ENCODE measurements at places on chromosomes 3 and 15.
A peak's percentile ranks its signal among the peaks of the same experiment; 100 is the strongest.

GRCh38 chr15:83046558-83047127 is 20.4 kb downstream of the BTBD1 start:
- peak; percentile 20 for DNase-seq

DNA sequence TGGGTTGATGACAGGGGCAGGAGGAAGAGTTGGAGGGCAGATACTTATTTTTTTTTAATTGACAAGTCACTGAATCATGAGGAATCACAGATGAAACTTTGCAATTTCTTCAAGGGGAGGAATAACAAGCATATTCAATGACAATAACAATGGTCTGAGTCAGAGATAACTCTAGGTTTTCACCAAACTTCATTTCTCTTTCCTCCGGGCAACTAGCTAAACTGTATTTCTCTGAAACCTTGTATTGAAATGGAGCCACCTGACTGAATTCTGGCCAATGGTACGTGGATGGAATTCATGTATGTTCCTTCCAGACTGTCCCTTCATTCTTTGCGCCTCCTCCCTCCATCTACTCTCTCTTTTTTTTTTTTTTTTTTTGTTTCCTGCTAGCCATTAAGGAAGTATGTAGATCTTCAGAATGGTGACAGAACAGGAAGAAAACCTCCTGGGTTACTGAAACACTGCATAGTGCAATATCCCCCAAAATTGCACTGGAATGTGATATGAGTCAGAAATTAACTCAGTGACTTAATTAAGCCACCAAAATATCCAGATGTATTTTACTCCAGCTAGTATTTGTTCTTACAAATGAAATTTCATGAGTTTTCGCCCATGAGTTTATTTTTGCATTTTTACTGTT is 495.4 kb downstream of the OTOL1 start:
- no peak for DNase-seq

DNA sequence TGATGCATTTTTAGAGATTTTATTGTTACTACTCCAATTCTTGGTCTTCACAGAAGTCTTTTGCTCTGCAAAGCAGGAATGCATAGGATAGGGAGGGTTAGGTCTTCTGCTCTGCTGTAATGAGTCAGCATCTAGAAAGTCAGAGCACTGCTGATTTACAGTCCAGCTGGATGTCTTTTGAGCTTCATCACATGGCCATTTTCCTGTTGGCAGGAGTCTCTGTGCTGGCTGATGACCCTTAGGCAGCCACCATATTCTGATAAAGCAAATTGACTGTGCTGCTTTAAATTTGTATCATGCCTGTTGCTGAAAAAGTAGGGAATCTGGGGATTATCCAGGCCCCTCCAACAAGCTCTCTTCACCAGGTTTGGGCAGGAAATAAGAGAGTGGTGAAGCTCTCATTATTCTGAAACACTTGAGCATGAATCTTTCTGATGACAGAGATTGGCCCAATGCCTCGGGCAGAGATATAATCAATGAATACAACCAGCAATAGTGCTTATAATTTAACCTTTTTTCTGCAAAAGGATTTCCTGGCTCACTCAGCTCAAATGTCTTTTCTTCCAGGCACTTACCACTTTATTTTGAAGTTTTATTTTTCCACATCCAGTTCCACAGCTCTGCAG is 9.7 kb upstream of the CRBN start:
- no peak for DNase-seq

- DNase-seq = peak; percentile 61
These were observed 6.7 kb downstream of the CA12 start for GRCh38 chr15:63374686-63375520.

DNA sequence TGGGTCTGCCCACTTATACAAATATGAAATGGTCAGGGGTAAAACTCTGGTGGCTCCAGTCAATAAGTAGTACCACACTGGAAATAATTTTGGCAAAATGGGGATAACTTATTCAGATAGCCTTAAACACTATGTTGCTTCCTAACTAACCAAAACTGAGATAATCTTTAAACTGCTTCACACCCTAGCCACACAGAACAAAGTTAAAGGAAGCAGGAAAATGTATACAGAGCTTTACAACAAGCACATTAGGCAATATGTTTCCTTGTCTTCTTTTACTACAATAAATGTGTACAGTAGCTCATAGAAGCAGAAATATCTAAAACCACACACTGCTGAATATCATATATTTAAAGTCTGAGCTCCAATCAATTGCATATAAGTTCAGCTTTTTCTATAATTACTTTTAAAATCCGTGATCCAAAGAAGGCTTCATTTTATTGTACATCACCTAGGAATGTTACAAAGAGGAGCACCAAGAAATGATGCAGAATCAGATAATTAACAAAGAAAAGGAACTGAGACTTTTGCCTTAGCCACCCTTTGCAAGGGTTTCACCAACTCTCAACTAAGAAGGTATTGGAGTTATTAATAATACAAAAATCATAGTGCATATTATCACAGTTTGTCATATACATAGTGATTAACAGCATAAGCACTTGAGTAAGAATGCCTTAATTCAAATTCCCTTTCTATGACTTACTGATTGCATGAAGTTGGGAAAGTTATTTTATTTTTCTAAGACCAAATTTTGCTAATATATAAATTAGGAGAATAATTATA is 9.2 kb upstream of the SSR3 start:
- DNase-seq = no peak

DNA sequence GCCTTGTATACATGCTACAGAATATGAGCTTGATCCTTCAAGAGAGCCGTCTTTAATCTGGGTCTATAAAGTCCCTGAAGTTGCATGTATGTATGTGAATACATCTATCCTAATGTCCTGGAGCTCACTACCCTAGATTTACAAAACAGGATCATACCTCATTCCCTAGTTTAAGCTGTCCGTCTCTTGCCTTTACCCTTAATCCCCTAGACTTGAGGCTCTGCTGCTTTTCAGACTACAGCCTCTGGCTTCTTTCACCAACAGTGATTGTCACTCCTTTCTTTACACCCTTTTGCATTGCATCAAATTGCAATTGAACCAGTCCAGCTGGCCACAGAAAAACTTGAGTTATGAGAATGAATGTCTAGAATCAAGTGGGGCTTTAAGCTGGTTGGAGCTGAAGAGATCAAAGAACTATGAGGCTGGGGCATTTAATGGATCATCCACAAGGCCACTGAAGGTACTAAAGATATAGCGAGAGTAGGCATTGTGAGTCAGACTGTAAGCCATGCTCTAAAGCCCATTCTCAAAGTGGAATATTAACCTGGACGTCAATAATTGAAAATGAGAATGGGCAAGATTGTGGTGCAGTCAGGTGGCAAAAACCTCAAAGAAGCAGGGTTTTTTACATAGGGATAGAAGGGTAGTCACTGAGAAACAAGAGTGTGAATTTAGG is 12.3 kb upstream of the PLD1 start:
- DNase-seq = no peak

GRCh38 chr3:125079675-125080045 is 23.9 kb upstream of the HEG1 start:
- DNase-seq = no peak

DNA sequence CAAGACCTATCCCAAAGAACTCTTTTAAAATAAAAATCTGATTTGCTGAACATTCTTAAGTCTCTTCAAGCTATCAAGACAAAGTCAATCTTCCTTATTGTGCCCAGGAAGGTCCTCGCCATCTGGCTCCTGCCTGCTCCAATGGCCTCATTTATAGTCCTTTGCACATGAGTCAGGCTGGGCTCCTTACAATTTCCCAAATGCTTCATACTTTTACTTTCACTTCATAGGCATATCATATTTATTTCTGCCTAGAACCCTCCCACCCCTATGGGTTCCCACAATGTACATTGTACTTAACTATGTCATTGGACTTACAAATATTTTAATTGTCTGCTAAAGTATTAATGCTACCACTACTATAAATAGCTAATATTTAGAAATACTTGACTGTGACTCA is 9.1 kb downstream of the THRB start:
- DNase-seq = no peak

- DNase-seq = no peak
These were observed 30.3 kb downstream of the DUSP7 start for GRCh38 chr3:52026041-52026440.

GRCh38 chr15:34065261-34065660 is 26.3 kb upstream of the AVEN start:
- DNase-seq = no peak

DNA sequence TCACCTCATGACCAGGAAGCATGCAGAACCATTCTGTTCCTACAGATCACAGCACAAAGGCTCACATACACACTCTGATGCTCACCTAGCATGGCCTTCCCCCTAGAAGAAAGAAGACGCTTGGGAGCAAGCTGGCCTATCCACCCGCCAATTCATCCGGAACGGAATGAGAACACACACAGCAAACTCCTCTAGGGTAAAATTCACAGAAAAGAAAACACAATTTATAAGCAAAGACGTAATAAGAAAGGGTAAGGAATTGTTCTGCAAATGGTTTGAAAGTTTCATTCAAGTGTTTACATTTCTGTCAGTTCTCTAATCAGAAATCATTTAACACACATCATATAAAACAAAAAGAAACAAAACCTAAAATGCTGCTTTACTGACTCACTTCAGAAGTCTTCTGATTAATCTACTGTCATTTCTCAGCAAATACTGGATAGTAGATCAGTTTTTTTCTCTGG is 218.1 kb downstream of the OSBPL10 start:
- no peak for DNase-seq

GRCh38 chr3:60917141-60917540 is 334.1 kb downstream of the FHIT start:
- DNase-seq = no peak

DNA sequence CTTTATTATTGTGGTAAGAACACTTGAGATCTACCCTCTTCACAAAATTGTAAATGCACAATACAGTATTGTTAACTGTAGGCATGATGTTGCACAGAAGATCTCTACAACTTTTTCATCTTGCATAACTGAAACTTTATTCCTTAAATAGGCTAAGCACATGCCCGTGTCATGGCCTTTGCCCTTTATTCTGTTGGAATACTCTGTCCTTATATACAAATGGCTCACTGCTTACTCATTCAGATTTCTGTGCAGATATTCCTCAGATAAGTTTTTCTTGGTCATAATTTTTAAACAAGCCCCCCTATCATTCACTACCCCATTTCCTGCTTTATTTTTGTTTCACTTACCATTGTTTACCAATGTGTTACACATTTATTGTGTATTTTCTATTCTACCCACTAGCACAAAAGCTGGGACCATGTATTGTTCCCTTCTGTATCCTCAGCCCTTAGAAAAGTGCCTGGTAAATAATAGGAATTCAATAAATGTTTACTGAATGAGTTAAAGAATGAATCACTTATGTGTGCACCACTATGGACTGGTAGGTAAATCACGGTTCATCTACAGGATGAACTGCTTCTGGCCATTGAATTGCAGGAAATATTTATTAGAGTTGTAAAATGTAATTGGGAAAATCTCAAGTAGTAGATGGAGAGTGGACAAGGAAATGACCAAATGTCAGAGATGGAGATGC is 151.0 kb downstream of the CPNE4 start:
- DNase-seq = no peak

DNA sequence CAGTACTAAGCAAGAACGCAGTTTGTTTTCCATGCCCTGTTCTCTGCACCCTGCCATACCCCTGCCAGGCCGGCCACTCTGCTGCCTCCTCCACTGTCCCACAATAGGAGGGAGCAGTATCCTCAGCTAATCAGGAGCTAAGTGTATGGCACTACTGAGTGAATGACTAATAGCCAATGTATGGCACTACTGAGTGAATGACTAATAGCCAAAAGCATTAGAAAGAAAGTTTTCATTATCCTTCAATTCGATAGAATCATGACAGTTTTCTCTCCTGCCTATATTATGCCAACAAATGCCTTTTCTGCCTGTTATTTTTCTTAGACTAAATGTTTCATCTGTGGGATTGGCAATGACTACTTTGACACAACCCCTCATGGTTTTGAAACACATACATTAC is 107.5 kb upstream of the CHRM5 start:
- peak; percentile 52 for DNase-seq

DNA sequence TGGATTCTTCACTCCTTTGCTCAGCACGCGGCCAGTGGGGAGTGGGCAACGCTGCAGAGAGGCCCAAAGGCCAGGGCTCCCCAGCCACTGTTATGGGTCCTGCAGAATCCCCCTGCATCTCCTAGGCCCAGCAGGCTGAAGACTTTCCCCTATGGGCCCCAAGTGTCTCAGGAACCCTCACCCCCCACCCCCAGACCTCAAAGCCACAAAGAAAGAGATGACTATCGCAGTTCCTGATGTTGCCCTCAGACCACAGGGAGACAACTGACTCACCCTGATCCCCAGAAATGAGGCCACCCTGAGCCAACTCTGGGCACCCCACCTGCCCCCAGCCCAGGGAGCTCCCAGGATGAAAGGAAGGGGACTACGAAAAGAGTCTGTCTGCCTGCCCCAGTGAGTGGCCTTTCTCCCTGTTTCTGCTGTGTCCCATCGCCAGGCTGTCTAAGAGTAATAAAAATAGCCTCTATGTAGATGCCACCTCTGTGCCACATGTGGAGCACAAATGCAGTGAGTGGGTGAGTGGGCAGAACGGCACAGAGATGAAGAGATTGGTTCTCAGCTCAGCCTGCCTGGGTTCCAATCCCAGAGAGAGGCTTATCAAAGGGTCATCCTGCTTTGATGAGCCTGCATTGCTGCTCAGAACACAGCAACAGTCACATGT is 283.0 kb downstream of the UACA start:
- DNase-seq = no peak

DNA sequence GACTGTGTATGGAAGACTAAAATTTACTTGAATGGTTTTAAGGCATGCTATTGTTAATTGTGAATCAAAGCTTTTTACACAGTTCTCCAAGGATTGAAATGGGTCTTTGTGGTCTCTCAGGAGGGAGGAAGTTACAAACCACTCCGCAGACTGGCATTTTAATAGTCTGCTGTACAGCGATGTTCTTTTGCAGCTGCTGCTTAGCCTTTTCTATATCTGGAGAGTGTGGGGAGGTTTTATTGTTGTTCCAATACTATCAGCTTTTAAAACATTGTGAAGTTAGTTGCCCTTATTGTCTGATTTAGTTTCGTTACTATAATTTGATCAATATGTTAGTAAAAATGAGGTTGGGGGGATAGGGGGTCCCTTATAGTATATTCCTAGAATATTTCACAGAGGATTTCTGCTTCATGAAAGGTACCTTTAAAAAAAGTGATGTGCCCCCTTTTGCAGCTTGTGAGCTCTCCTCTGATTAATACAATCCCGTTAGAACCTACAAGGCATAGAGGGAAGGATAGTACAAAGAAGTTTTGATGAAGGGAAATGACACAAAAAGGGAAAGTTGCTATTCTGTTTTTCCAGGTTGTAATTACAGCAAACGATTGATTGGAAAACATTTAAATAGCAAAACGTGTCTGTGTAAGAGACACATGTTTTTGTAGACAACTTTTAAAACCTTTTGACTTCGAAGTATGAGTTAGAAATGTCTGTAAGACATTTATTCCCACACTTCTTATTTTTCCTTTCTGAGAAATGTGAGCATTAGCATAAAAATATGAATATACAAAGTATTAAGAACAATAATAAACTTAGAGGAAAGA is 158.3 kb upstream of the CGNL1 start:
- DNase-seq = no peak

DNA sequence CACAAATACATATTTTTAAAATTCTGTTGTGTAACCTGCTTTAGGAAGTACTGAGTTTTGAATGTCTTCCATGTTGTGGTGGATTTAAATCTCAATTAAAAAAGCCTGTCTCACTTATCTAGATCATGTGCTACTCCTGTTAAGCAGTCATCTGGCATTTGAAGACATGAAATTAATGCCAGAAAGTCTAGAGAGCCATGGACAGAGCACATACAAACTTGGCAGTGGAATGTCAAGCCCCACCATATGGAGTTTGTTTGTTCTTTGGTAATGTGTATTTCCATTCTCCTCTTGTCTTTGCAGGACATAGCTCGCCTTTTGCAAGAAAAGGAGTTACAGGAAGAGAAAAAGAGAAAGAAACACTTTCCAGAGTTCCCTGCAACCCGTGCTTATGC is 39.3 kb upstream of the UTS2B start:
- no peak for DNase-seq

GRCh38 chr3:46442576-46443530 is 21.9 kb downstream of the LTF start:
- no peak for DNase-seq

Data from HS-5 (cell line).